T-helper 1 cell (primary cell): ENCODE measurements at places on chromosomes 5 and 9.

DNA sequence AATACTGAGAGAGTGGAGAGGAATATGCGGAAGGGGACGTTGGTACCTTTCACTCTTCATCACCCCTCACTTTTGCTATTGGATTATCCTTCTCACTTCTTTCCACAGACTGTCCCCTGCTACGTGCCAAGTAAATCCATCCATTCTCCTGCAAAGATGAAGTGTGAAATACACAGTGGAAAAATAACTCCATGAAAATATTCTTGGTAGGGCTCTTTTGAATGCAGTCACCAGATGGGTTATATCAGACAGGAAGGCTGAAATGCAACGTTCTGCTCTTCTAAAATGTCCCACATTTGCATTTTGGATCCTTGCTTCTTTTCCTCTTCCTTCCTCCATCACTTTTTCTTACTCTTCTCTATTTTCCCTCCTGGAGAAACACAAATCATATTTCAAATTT, 510.3 kb upstream of the CLINT1 start:
- DNase-seq, result no peak

- no peak for DNase-seq
Measured at GRCh38 chr9:88523056-88523455, 11.9 kb upstream of the NXNL2 start.

DNA sequence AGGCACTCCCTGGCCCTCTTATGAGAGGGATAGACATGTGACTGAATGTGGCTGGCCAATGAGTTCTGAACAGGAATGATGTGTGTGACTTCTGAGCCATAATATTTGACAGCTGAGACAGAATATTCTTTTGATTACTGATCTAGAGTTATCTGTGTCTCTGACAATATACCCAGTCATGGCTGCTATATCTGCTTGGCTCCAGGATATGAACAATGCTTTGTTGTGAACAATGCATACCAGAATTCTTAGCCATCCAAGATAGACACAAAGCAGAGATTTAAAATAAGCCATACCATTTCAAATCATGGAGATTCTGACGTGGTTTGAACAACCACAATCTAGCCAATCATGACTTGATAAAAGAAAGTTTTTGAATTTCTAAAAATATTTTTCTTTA, 840.3 kb upstream of the SEMA6A start:
- DNase-seq, result no peak

GRCh38 chr5:171667341-171668096, 118.1 kb upstream of the SMIM23 start:
- no peak for DNase-seq

DNA sequence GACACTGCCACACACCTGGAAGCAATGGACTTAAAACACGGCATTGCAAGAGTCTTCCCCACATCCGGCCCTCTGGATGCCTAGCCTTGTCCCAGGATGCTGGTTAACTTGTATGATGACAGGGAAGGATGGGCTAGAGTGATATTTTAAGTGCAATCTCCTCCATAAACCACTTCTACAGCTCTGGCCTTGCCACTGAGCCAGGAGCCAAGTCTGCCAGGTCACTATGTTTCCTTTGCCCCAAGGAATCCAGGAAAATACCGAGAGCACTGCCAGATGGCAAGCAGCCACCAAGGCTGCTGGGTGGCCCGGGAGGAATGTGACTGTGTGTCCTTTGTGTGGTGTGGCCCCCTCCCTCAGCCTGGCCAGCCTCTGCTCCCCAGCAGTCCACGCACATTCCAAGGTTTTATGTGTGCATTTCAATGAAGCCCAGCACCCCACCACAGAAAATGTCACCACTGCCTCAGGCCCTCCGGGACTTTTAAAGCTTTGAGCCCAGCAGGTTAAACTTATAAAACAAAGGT, 106.0 kb downstream of the FRMD3 start:
- DNase-seq, result no peak

- DNase-seq, result no peak
Measured at GRCh38 chr9:21513431-21513830, 31.3 kb upstream of the IFNE start.
